ENCODE measurements at places on chromosomes 7 and 10.

DNA sequence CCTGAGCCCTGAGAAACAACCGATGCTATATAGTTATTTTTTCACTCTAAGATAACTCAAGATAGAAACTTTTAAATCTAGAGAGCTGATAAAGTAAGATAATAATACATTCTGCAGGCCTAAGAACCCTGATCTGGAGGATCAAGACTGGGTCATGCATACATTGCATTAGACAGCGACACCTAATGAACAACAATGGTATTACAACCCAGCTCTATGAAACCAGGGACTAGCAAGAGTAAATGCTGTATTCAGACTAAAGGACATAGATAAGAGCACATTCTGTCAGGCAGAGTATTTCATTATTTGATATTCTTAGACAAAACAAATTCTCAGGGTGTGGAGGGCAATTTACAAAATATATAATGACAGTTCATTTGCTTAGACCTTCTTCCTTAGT is 148.6 kb downstream of the GRK5 start:
- no peak for DNase-seq

DNA sequence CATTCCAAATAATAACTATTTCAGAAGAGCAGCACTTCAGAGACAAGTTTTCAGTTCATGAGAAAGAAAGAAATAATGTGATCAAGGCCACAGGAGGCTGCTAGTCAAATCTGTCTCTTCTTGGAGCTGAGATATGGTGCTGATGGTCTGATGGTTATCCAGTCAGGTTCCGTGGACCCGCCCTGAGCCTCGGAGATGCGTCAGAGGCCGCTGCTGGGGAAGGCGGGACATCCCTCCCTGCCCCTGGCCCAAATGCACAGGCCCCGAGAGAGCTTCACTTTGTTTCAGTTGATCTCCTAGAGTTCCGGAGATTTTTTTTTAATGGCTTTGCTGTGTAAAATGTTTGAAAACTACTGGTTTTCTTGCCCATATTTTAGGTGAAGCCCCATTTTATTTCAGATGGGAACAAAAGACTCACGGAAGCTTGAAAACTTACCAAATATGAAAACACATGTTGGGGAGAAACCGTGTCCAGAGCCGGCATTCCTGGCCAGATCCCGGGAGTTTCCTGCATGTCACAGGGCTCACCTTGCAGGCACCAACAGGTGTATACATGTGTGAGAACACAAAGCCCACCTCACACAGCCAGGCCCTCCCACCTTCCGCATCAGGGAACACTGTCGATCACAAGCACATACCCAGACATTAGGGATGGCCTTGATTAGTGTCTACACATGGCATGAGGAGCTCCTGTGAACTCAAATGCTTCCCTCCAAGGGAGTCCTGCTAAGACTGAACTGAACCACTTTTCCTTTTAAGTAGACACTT is 499.0 kb downstream of the TCERG1L start:
- DNase-seq = no peak

DNA sequence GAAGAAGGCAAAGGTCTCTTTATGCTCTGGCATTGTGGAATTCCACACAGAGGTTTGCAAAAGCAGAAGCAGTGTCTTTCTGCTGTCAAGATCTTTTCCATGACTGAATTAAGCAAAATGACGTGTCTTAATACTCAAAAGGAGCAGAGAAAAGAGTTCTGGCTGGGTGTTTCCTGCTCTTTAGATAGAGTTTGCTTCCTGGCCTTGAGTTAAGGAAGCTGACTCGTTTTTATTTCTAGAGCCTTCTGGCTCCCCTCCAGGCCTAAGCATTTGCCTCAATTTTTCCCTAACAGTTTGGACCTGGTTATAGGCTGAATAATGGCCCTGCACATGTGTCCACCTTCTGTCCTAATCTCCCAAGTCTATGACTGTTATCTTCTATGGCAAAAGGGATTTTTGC is 21.6 kb downstream of the TAS2R41 start:
- no peak for DNase-seq

DNA sequence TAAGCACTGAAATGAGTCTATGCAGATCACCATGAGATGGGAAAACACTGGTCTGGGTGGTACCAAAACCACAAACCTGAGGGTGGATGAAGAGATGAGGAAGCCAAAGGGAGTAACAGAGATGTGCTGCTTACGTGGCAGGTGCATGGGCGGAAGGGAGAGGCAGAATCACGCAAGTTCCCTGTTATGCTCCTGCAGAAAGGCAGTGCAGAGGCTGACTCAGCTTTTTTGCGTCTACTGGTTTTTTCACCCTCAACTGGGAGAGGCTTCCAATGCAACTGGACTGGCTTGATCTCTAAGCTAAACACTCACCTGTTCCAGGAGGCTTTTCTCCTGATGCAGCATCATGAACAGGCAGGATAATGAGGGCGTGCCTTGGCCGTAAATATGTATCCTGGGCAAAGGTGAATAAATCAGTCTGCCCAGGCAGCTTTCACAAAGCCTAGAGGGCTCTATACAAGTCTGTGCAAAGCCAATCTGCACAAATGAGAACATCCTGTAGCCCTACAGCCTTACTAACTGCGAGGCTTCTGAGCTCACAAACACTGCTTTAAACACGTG is 95.4 kb upstream of the AFAP1L2 start:
- no peak for DNase-seq

DNA sequence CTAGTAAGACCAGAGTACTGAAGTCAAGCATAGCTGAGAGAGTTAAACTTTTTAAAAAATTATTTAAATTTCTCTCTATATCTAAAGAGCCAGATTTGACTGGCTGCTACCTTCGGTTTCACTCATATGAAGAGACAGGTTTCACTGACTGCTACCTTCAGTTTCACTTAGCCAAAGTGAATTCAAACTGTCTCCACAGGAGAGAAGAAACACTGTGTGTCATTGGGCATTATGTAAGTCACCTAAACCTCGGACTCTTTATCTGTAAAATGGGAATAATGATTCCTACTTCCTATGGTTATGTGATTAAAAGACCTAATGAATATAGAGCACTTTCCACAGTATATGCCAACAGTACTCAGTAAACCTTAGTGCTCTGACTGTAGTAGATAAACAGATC is 41.6 kb upstream of the MET start:
- no peak for DNase-seq

DNA sequence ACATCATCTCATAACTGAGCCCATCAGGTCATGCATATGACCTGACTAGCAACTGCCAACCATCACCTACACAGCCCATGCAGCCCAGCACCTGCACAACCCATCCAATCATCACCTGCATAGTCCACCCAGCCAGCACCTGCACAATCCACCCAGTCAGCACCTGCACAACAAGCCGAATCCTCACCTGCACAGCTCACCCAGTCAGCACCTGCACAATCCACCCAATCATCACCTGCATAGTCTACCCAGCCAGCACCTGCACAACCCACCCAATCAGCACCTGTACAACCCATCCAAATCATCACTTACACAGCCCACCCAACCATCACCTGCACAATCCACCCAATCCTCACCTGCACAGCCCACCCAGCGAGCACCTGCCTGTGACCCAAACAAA is 33.4 kb upstream of the WDFY4 start:
- no peak for DNase-seq

DNA sequence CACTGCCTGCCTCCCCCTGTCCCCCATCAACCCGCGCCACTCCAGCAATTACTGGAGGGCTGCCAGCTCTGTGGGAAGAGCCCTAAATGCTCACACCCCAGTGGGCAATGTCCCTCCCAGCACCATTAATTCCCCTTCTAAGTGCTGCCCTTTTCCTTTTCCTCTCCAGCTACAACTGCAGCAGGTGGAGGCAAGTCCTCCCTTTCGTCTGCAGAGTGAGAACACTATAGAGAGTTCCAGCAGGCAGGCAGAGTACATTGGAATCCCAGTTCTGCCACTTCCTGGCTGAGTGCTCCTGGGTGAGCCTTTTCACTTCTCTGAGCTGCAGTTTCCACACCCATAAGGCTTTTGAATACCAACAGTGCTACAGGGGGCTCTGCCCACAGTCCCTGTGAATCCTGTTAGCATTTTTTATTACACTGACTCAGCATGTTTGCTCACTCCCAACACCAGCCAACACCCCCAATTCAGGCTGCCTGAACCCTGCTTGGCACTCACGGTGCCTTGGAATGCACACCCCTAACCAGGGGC is 447.0 kb downstream of the GRID1 start:
- no peak for DNase-seq

- no peak for DNase-seq
Measured at GRCh38 chr7:99742737-99743394, 7.9 kb upstream of the CYP3A7 start.

DNA sequence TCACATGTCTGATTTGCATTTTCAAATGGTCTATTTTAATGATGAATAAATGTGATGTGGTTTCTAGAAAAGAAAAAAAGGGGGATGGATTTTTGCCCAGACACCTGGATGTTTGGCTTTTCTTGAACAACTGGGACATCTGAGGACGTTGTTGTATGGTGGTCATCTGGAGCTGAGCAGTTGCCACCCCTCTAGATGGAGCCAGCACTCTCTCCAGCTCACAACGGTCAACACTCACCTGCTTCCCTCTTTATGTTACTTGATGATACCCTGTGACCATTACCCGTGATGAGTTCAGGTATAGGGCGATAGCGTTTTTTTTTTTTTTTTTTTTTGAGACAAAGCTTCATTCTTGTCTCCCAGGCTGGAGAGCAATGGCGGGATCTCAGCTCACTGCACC is 30.1 kb upstream of the PAXIP1 start:
- DNase-seq = no peak

GRCh38 chr10:74300666-74301065 is 149.6 kb downstream of the ADK start:
- no peak for DNase-seq

DNA sequence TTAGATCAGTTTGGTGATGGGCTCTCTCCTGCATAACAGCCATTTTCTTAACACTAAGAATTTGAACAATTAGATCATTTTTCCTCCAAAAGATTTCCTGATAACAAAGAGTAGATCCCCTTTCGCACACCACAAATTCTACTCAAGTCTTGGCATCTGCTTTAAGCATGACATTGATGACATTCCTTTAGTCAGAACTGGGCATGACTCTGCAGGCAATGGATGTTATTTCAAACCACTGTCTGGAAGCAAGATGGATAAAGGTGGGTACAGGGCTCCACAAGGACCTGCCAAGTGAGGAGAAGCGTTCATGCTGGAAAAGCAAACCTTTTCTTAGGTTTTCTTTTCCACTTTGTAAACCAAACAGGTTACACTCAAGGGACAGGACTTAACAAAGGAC is 123.5 kb downstream of the GLCCI1 start:
- peak; percentile 4 for DNase-seq

DNA sequence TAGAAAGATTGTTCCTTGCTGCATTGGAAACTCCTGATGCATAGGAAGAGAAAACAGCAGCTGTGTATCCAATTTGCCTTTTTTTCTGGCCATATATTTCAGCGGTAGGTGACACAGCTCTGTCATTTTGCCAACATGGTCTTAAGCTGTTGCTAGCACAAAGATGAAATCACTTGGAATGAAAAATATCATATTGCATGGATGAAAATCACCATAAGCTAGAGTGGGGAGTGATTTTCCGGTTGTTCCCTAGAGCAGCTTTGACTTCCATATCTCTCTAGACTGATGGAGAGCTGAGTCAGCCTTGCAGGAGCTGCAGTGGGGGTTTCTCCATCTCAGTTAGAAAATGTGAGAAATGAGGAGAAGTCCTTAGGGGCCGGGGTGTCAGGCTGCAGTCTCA is 38.3 kb upstream of the BTBD16 start:
- DNase-seq = no peak

DNA sequence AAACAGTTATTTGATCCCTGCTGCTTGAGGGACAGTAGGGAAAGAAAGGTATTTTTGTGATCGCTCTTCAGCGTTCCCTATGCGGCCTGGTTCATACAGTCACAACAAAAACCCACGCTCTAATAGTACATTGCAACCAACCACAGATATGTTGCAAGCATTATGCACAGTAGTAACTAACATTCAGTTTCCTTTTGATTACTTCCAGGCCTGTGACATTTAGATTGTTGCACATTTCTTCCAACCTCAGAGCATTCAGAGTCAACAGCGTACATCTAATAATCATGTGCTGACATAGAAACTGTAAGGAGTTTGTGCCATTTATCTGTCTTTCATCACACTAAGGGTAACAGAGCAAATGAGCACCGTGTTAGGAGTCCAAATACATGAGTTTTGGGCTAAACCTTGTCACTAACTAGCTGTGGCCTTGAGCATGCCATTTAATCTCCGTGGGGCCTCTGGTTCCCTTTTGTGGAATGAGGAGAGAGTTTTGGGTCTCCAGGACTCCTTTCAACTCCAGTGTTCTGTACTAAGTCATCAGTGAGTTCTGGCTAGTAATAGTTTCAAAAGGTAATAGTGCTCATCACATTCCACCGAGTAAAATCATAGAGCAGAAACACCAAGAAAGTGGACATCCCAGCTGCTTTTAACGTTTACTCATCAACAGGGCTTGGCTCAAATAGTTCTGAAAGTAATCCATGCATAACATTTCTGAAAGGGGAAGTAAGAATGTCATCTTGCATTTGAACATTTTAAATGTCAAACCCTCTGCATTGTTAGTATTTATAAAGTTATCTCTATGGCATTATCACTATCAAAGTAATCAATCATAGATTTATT is 99.0 kb upstream of the FZD1 start:
- peak; percentile 86 for DNase-seq

DNA sequence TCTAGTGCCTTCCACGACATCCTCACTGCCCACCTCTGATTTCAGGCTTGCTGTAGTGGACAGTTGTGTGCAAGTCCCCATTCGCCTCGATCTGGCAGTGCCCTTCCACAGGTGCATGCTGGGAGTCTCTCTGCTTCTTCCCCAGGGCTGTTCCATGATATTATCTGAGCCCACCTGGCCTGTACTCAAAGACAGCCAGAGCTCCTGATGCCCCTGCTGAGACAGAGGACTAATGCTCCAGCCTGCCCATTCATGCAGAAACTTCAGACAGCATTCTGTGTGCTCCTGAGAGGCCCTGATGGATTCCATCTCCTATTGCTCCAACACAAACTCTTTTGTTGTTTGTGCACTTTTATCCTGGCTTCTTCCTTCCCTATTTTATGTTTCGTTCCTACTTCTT is 164.8 kb upstream of the PRSS58 start:
- DNase-seq = no peak
